Occipital lobe (tissue), 3 donors: ENCODE measurements at places on chromosomes 4 and X. TPM values are rescaled to one million over a fixed set of nuclear protein-coding genes. Genes with fewer than 3 reads are reported as not detected.

Gene CASK
- 87.2 TPM for total RNA-seq

Gene TEX11
- total RNA-seq = not detected

Gene SPP1
- total RNA-seq = 190 TPM

Gene SAGE1
- total RNA-seq = not detected

Gene FGD1
- total RNA-seq = 9.0 TPM

Gene PDCL2
- total RNA-seq = not detected

Gene ZNF732
- 1.4 TPM for total RNA-seq

Gene ERVMER34-1
- 1.9 TPM for total RNA-seq

Gene CABS1
- total RNA-seq = not detected

Gene MGAT4D
- total RNA-seq = not detected

Gene DRD5
- 0.94 TPM for total RNA-seq

Gene DUSP21
- total RNA-seq = not detected

Gene TLR1
- 10.5 TPM for total RNA-seq

Gene REPS2
- 37.7 TPM for total RNA-seq

Gene FRG2
- total RNA-seq = not detected

Gene SPACA5
- not detected for total RNA-seq

Gene CWH43
- total RNA-seq = not detected

Gene TMLHE
- total RNA-seq = 25.9 TPM

Gene RHOXF2
- total RNA-seq = not detected

Gene PPEF1
- 44.5 TPM for total RNA-seq

Gene POU3F4
- total RNA-seq = 12.6 TPM

Gene PCDH10
- total RNA-seq = 43.8 TPM

Gene PDGFRA
- total RNA-seq = 74.7 TPM

Gene SPANXN5
- total RNA-seq = not detected

Gene L1CAM
- 98.1 TPM for total RNA-seq

Gene ARX
- total RNA-seq = 6.2 TPM

Gene RIPPLY1
- not detected for total RNA-seq
